Stimulated activated CD8-positive, alpha-beta memory T cell treated with anti-CD3 and anti-CD28 coated beads, Interleukin-12 subunit alpha, Interleukin-12 subunit beta, amount 100 ng/mL, for 4 hours (primary cell): ENCODE measurements at places on chromosomes 4 and X.

GRCh38 chr4:58809948-58810347 is 1699.8 kb upstream of the IGFBP7 start:
- DNase-seq, result no peak

- DNase-seq, result no peak
Observed at GRCh38 chr4:37232315-37232714, 12.2 kb upstream of the NWD2 start.

DNA sequence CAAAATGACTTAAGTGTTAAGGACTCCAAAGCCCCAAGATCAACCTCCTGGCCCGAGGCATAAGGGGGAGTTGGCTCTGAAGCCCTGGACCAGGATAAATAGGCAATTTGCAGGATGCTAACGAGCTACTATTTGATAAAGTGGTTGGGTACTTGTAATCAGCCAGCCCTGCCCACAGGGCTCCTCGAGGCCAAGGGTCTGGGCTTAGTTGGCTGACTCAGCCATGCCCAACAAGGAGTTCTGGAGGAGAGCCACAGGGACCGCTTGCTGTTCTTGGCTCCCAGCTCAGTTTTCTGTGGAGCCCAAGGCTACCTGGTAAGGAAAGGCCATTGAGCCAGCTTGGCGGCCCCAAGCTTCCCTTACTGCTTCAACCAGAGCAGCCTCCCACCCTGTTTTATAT is 7.8 kb downstream of the HMGB3 start:
- DNase-seq, result no peak

DNA sequence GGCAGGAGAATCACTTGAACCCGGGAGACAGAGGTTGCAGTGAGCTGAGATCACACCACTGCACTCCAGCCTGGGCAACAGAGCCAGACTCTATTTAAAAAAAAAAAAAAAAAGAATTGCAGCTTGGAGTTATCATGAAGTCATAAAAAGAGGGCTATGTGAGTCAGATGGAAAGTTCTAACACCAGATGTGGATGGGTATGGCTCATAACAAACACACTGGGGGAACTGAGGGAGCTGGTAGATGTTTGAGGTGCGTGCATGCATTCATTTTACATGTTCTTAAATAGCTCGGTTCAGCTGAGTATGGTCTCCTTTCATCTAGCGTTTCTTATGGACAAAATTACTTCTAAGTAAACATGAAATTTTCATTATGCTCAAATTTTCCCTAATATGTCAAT is 11.7 kb downstream of the TRMT2B start:
- no peak for DNase-seq

DNA sequence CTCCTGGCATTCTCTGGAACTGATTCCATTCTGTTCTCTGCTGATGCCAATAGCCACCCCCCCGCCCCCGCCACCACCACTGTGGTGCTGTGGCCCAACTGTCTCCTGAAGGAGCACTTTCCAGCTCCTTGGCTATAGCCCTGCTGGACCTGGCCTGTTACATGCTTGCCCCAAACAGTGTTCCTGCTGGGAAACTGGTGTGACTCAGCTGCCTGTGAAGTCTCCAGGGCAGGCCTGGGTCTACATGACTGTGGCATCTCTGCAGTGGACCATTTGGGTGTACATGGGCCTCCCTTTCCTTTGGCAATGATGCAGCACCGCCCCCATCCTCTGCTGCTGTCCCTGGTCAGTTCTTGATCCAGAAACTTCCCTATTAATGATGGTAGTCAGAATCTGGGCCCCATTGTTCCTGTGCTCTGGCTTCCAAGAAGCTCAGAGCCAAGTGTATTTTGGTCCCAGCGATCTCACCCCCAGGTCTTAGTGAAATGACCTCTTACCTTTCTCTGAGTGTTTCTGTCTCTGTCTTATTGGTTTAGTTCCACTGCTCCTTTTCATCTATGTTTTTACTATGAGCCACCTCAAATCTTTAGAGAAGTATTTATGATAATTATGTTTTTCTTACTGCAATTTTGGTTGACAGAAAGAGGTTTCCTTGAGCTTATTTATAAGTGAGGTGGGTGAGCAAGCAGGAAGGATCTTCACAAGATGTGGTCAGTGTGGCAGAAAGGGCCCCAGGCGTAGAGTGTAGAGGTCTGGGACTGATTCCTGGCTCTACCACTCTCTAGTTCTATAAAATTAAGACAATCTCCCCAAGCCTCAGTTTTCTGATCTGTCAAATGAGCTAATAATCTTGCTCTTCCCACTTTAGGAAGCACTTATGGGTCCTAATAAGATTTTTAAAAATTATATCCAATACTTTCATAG is 210.7 kb upstream of the EOLA2 start:
- DNase-seq, result no peak

DNA sequence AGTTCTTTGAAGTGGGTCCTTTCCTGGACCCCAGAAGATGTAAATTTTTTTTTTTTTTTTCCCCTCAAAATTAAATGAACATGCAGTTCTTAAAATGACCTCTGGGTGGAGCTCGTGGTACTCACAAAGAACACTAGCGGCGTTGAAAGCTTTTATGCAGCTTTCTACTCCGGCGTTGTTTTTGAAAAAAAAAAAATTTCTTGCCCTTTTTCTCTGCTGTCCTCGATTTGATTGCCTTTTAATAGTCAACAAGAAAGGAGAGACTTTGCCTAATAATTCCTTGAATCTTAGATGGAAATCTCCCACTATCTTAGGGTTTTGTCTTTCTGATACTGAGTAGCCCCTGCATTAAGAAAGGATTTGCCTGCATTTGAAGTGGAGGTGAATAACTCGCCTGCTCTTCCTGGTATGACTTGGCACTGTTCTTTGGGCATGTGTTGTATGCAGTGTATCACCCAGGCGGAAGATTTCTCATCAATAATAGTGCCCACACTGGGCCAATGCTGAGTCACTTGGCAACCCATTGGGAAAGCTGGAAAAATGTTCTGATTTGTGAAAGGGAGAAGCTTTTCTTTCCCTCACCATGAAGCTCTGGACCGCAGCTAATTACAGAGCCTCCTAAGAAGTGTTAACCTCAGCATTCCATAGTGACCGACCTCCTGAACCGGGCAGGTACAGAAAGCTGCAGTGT is 104.0 kb downstream of the PHEX start:
- DNase-seq, result no peak

- DNase-seq, result no peak
Observed at GRCh38 chr4:181319629-181320028, 923.6 kb upstream of the TENM3 start.

DNA sequence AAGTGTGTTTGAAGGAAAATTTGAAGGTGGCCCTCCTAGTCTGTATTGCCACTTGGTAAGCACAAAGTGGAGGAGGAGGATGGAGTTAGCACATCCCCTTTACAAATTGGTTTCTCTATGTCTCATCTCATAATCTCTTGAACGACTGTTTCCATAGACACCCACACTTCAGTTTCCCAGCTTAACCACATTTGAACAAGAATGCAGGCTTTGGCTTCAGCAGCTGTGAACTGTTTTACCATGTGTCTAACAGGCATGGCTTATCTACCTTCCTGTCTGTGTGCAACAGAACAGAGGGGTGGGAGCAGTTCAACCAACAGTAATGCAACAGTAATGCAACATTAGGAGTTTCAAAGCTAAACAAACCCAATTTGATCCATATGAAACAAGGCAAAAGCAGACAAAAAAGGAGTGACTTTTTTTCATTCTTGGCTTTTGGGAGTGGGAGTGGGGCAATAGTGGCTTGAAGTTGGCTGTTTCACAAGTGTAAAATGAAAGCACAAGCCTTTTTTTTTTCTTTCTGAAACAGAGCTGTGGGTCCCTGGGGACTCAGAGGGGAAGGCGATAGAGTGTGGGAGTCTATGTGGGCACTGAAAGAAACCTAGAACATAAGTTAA is 108.0 kb downstream of the ITM2A start:
- DNase-seq, result no peak

- DNase-seq, result no peak
Observed at GRCh38 chr4:26058537-26058936, 144.5 kb downstream of the SMIM20 start.

DNA sequence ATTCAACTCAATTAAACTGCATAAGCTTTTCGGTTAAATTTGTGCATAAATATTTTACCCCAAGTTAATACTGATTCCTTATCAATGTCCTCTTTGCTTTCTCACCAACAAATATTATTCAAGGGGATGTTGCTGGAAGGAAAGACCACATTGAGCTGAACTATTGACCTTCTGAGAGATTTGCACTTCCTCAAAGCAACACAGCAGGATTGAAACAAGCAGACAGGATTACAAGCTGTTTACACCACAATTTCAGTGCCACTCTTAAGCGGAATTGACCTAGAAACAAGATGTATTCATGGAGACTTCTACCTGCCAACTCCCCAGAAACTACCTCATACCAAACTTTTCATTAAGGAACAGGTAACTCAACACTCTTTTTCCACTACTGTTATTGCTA is 96.5 kb upstream of the DUSP21 start:
- DNase-seq, result no peak

DNA sequence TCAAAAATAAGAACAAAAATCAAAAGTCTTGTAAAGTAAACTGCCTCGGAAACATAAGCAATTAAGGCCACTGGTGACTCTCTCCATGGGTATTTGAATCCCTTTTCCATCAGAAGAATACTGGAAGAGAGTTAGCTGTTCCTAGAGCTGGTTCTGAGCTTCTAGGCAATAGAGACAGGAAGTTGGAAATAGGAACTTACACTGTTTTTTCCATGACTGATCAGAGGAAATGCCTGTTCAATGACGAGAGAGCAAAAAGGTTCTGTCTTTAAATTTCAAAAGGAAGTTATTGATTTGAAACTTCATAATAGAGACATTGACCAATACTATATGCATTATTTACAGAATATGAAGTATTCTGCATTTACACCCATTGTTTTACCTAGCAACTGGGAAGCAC is 503.5 kb upstream of the ARX start:
- no peak for DNase-seq

DNA sequence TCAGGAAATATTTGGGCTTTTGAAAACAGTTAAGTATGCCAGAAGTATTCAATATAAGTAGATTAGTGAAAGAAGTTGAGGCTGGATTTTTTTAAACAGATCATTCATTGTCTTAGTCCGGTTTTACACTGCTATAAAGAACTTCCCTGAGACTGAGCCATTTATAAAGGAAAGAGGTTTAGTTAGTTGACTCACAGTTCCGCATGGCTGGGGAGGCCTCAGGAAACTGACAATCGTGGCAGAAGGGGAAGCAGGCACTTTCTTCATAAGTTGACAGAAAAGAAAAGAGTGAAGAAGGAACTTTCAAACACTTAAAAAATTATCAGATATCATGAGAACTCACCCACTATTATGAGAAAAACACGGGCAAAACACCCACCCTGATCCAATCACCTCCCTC is 31.1 kb upstream of the CYLC1 start:
- no peak for DNase-seq

DNA sequence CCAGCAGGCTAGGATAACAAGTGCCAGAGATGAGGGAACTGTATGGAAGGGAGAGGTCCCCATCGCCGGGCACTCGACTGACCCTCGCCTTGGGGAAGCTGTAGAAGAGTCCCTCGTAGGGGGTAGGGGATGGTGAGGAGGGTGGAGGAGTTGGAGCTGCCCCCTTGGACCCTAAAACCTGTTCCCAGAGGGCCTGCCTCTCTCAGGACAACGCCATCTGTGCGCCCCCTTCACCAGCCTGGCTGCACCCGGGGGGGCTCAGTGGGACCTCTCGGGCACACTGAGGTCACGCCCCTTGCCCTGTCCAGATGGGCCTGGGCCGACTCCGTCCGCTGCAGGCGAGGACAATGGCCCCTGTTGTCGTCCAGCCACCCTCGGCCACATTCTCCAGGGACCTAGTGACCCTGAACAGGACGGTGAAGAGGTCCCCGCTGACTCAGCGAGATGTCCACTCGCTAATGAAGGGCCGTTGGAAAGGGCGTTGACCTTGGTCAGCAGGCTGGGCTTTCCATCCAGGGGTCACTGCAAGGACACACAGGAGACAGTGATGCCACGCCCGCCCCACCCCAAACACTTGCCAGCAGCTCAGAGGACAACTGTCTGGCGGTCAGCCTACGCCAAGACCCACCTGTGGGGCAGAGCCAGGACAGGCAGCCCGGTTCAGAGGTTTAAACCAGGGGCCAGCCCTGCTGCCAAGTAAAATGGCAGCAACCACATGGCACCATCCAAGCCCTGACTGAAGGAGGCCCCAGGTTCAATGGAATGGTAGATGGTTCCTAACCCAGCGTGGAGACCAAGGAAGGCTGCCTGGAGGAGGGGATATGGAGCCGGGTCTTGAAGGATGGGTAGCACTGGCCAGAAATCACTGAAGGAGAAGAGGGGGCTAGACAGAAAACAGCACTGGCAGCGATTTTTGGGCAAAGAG is 51.2 kb downstream of the HMX1 start:
- no peak for DNase-seq

GRCh38 chr4:1044469-1045192 is 33.2 kb downstream of the FGFRL1 start:
- DNase-seq, result no peak

- no peak for DNase-seq
Observed at GRCh38 chr4:83438719-83439118, 16.9 kb downstream of the HELQ start.

DNA sequence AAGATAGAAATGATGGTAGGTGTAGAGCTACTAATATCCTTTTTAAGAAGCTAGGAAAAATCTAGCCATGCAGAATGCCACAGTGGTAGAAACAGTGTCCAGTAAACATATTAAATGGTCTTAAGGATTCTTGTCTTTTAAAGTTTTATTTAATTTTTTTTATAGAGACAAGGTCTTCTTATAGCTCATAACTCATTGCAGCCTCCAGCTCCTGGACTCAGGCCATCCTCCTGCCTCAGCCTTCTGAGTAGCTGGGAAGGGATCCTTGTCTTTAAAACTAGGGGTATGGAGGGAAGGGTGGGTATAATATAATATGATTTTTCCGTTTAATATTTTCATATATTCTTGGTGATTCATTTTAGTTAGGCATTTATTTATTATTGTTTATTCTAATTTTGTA is 3.8 kb downstream of the TMEM165 start:
- DNase-seq, result no peak

DNA sequence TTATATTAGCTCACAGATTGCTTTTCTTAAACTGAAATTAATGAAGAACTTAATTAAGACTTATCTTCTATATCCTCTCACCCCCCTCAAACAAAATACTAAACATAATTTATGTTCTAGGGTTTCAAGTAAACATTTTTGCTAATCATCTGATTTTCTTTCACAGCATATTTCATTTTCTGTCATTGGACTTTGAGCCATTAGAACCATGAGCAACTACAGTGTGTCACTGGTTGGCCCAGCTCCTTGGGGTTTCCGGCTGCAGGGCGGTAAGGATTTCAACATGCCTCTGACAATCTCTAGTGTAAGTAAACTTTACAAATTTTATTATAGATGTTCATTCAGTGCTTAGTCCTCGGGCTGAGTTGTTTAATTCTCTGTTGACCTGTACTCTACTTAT is 3.3 kb downstream of the PDLIM5 start:
- DNase-seq, result no peak
